Fibroblast of lung (primary cell): ENCODE measurements at places on chromosomes 12 and 14. TPM values are rescaled to one million over a fixed set of nuclear protein-coding genes. Genes with fewer than 3 reads are reported as not detected.

The ZNF891 gene
- total RNA-seq: 1.0 and 1.2 TPM in 2 replicates

The KLC1 gene
- 138 and 219 TPM in 2 replicates for total RNA-seq

The PLEKHH1 gene
- total RNA-seq: 0.33 and 0.77 TPM in 2 replicates

The TAS2R30 gene
- total RNA-seq: 2.6 and 4.0 TPM in 2 replicates

The NTS gene
- not detected in 2 replicates for total RNA-seq

The CPNE6 gene
- not detected in 2 replicates for total RNA-seq

The ZFYVE26 gene
- 18.7 and 22.9 TPM in 2 replicates for total RNA-seq

The PTPRO gene
- total RNA-seq: 0.26 and 0.33 TPM in 2 replicates

The FOXA1 gene
- total RNA-seq: under 0.01 TPM in 2 replicates

The DNAI7 gene
- 0.17 and 0.26 TPM in 2 replicates for total RNA-seq

The AQP5 gene
- total RNA-seq: under 0.01 TPM in 1 of 2 replicates, not detected in the other

The TTC9 gene
- total RNA-seq: 1.3 and 4.3 TPM in 2 replicates

The SMCO2 gene
- 0.26 TPM in 1 of 2 replicates, not detected in the other for total RNA-seq

The IGF1 gene
- total RNA-seq: 0.83 and 1.3 TPM in 2 replicates

The LRRK2 gene
- 10.8 and 14.0 TPM in 2 replicates for total RNA-seq

The SYT10 gene
- total RNA-seq: not detected in 2 replicates

The TSPAN9 gene
- total RNA-seq: 26.7 and 35.2 TPM in 2 replicates

The EXOC3L4 gene
- total RNA-seq: 0.26 and 0.50 TPM in 2 replicates
